ENCODE measurements at places on chromosomes 11 and 22. TPM values are rescaled to one million over a fixed set of nuclear protein-coding genes. Genes with fewer than 3 reads are reported as not detected.

DNA sequence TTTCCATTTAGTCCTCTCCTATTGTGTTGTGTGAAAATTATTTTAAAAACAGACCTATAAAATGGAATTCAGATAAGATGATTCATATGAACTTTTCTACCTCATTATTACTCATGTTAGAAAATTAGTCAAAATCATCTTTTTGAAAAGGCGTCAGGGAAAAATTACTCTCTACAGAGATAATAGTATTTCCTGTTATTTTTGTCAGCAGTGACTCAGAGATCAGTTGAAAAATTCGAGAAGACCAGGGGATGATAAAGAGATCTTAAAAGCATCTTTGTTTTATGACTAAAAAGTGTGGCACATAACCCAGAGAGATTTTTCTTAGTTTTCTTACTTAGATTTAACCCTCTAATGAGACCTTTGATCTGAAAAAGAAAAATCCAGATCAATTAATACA lies 157.9 kb upstream of the CARD18 start:
- no peak for DNase-seq

DNA sequence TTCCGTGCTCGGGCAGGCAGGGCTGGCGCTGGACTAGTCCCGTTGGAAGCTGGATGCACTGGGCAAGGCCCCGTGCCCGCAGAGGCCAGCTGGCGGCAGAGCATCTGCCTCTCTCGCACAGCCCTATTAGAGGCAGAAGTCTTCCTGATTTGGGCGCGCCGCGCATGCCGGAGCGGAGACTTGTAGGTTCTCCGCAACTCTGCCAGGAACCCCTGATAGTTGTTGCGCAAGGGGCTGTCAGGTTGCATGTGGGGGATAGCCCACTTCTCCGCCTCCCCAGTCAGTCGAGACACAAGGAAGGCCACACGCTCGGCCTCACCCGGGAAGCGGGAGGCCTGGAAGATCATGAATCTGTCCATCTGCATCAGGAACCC lies 1.2 kb downstream of the RTL6 start:
- no peak for DNase-seq

DNA sequence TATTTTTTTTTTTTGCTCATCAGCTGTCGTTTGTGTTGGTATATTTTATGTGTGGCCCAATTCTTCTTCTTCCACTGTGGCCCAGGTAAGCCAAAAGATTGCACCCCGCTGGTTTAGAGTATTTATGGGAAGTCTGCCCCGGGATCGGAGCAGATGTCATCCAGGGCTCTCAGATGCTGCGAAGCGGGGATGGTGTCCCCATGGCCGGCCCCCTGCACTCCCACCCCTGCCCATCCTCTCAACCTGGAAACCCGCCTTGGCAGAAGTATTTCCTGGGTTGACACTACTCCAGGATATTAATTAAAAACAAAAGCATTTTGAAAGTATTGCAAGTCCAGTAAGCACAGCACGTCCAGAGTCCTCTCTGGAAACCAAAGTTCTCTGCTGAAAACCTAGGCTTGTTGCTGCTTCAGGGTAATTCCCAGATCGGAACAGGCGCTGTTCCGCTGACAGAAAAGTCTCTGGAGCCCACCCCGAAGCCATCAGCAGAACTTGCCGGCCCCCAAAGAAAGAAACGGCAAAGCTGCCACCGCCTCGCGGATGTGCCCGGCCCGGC lies 833 bp downstream of the SCUBE2 start:
- no peak for DNase-seq

DNA sequence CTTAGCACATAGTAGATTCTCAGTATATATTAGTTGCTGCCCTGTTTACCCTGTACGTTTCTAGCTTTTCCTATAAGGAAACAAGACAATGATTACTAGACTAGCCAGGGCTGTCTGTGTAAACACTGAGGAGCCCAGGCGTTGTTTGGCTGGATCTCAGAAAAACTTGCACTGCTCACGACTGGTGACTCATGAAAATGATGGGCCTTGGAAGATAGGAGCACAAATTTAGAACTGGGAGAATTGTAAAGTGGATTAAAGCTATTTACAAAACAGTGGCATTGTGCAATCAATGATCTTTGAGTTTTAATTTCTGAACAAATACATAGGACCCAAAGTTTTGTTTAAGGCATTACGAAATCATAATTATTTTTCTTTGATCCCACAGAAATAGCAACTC lies 276.9 kb downstream of the FAM76B start:
- DNase-seq, result peak; percentile 73

GRCh38 chr11:14872032-14872431 lies 20.0 kb downstream of the CYP2R1 start:
- DNase-seq, result no peak

DNA sequence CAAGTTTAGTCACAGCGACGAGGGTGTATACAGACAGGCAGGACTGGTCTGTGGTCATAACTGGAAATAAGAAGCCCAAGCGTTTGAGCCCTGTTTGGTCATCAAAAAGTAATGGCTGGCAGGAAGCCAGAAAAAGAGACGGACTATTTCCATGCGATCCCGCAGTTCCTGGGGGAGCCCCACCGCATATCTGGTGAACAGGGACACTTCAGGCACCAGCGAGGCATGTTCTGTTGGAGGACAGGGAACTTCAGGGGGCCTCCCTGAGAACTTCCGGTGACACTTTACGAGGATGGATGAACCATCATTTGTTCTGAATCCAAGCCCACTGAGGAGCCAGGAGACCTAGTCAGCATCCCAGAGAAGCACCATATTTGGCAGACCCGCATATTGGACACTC lies 29.7 kb upstream of the TRIM29 start:
- no peak for DNase-seq

The PDGFB gene
- total RNA-seq, result 14.2 TPM

- no peak for DNase-seq
Measured at GRCh38 chr22:23689414-23689813, 1.4 kb upstream of the RGL4 start.

- no peak for DNase-seq
Measured at GRCh38 chr11:55658608-55659007, 3.4 kb upstream of the OR4C6 start.

DNA sequence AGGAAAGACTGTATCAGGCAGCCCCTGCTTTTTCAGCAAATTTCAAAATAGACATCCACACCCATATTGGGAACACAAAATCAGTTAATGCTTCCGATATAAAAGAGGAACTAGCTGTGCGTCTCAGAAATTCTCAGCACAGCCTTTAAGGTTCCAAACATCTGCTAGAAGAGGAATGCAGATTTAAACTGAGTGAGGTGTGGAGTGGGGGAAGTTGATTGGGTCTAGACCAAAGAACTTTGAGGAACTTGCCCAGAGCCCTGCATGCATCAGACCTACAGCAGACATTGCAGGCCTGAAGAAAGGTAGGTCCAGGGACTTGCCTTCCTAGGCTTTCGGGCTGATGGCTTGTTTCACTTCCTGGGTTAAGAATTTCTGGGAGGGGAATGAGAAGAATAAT lies at the start of gene MS4A4A:
Gene MS4A4A, plus strand, starts transcription at position 255 of the 400 bp plus-strand sequence. Its CDS starts 10 bp downstream, at position 265.
- no peak for DNase-seq

DNA sequence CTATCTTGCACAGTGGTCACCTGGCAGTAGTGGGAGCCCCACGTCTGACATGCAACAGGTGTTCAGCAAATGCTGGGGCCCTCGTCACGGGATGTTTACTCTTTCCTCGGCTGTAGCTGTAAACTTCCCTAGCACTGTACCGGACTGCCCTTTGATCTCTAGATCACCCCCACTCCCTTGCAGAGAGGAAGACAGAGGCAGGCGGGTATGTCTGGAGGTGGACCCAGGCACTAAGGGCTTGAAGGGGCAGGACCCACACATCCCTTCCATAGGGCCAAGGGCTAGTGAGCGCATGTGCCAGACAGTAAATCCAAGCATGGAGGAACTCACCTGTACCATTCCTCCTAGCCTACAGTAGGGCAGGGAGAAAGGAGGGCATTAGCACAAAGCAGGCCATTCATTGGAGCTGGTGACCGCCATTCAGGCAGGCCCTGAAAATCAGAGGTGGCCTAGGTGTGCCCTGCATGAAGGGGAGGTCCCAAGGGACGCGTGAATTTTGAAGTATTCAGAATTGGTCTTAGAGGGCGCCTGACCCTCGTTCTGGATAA lies 1.9 kb upstream of the SMTN start:
- no peak for DNase-seq

- DNase-seq, result no peak
Measured at GRCh38 chr11:20360650-20361049, 2.9 kb upstream of the HTATIP2 start.

GRCh38 chr11:127037596-127037995 lies 37.0 kb upstream of the KIRREL3 start:
- no peak for DNase-seq

The LMO2 gene
- 60.6 TPM for total RNA-seq

DNA sequence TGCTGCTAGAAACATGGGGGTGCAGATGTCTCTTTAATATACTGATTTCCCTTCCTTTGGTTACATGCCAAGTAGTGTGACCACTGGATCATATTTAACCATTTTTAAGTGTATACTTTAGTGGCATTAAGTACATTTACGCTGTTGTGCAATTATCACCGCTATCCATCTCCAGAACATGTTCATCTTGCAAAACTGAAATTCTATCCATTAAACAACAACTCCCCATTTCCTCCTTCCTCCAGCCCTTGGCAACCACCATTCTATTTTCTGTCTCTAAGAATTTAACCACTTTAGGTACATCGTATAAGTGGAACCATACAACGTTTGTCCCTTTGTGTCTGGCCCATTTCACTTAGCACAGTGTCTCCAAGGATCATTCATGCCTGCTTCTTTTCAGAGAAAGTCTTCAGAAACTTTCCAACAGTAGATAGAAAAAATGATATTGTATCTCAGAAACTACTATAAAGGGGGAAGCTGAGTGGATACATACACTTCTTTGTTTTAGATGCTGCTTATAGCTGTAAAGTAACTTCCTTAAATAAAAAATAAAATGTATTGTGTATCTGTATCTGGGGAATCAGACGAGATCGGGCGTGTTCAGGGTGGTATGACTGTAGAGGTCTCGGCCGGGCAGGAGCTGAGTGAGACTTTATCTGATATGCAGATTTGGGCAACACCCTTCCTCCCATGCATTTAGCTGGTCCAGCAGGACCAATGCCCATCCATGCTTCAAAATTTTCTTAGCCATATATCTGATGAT lies 44.6 kb upstream of the ZBED5 start:
- no peak for DNase-seq

The SAC3D1 gene
- total RNA-seq, result 6.8 TPM

- no peak for DNase-seq
Measured at GRCh38 chr11:11814614-11815452, 26.9 kb upstream of the USP47 start.

DNA sequence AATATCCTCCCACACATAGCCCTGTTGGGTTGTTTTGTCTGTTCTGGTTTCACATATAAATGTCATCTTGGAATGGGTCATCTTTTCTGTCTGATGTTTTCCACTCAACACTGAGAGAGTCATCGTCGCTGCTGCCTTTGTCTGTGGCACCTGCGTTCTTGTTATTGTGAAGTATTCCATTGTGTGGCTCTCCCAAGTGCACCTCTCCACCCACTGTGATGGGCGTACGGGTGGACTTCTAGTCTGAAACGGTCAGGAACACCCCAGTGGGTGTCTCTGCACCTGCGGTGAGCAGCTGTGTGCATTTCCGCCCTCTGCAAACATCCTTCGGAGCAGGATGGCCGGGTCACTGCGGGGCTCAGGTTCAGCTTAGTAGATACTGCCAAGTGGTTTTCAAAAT lies 34.5 kb upstream of the RTL6 start:
- DNase-seq, result no peak

GRCh38 chr22:37753746-37754145 lies 54.0 kb upstream of the GCAT start:
- DNase-seq, result no peak

The VSIG2 gene
- total RNA-seq, result 3.9 TPM

DNA sequence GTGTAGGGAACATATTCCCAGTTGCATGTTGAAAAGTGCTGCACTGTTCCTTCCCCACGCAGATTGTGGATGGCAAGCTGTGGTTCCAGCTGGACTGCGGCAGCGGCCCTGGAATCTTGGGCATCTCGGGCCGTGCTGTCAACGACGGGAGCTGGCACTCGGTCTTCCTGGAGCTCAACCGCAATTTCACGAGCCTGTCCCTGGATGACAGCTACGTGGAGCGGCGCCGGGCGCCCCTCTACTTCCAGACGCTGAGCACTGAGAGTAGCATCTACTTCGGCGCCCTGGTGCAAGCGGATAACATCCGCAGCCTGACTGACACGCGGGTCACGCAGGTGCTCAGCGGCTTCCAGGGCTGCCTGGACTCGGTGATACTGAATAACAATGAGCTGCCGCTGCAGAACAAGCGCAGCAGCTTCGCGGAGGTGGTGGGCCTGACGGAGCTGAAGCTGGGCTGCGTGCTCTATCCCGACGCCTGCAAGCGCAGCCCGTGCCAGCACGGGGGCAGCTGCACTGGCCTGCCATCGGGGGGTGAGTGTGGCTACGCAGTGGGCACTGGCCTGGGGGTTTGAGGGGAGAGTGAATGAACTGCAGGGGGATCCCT lies 102.7 kb upstream of the MTNR1B start:
- no peak for DNase-seq

- no peak for DNase-seq
Measured at GRCh38 chr11:78731027-78731426, 156.4 kb upstream of the NARS2 start.

The DEPDC7 gene
- 2.4 TPM for total RNA-seq

DNA sequence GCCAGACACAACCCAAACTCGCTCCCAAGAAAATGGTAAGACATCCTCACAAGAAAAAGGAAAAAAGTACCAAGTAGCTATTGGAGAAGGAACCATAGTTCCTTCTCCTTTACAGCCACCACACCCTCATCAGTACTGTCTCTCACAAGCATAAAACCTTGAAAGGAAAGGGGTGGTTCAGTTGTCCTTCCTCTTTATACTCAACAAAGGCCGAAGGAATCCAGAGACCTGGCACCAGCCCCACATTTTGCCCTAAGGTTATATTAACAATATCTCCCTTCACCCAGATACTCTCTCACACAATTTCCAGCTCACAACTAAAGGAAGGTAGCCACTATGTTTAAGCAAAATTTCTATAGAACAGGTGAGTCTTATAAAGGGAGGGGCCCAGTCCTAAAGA lies 8.5 kb downstream of the FHIP1B start:
- DNase-seq, result no peak

The F2 gene
- not detected for total RNA-seq

The OR8D4 gene
- not detected for total RNA-seq

GRCh38 chr11:100927579-100927978 lies 202.0 kb downstream of the PGR start:
- DNase-seq, result no peak

GRCh38 chr11:71450939-71451338 lies 2.1 kb upstream of the NADSYN1 start:
- no peak for DNase-seq

GRCh38 chr11:124895471-124895971 lies 2.1 kb downstream of the ROBO4 start:
- DNase-seq, result no peak

- DNase-seq, result no peak
Measured at GRCh38 chr22:44591146-44591790, 93.2 kb upstream of the RTL6 start.
